ENCODE measurements at places on chromosomes 6 and 20.

GRCh38 chr6:167978607-167979006 is 18.9 kb upstream of the KIF25 start:
- DNase-seq, result no peak

- DNase-seq, result no peak
Observed at GRCh38 chr20:14865169-14865568, 527.8 kb upstream of the FLRT3 start.

DNA sequence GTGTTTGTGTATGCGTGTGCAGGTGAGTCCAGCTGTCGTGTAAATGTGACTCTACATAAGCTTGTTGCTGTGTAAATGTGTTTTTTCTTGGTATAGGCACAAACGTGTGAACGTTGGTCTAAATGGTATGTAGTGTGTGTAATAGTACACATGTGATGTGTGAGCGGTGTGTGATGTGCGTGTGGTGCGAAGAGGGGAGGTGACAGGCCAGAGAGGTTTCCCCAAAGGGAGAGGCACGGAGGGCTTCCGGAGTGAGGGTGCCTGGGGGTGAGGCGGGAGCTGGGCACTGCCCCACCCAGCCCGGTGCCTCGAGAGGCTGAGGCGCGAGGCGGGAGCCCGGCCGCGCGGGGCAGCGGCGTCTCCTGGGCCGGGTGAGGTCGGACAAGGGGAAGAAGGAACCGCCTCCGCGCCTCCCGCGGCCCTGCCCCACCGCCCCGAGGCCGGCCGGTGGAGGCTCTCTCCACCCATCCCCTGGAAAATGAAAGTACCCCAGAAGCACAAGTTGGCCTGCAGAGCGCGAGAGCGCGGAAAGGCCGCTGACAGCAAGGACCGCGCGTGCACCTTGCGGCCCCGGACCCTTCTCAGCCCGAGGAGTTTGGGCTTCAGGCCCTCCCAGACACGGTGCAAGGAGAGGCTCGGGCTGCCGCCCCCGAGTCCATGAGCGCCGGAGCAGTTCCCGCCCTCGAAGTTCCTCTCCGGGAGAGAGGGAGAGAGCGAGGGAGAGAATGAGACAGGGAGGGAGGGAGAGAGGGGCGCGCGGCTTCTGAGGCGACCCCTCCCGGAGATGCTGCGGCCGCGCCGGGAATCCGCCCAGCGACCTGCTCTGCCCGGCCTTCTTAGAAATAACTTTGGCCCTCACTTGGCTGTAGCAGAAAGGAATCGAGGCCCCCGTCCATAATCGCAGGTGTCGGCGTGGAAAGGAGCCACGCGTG is 43.2 kb upstream of the OSTM1 start:
- DNase-seq, result no peak

- DNase-seq, result no peak
Observed at GRCh38 chr6:119834418-119834817, 484.9 kb upstream of the MAN1A1 start.

DNA sequence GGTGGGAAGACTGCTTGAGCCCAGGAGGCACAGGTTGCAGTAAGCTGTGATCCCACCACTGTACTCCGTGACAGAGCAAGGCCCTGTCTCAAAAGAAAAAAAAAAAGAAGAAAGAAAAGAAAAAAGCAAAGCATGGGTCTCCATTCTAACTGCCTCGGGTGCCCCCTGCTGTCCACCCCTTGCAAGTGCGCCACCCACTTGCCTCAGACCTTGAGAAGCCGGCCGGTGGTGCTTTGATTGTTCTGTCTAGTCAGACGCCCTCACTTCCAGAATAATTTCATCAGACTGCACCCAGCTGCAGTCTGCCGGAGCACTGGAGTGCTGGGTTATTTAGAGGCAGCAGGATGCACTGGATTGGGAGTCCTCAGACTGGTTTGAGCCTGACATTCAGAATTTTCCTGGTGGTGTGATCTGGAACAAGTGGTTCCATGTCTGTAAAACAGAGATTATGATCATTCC is 17.6 kb upstream of the TM9SF4 start:
- peak; percentile 65 for DNase-seq

- DNase-seq, result no peak
Observed at GRCh38 chr6:148407372-148407771, 64.7 kb downstream of the SASH1 start.

DNA sequence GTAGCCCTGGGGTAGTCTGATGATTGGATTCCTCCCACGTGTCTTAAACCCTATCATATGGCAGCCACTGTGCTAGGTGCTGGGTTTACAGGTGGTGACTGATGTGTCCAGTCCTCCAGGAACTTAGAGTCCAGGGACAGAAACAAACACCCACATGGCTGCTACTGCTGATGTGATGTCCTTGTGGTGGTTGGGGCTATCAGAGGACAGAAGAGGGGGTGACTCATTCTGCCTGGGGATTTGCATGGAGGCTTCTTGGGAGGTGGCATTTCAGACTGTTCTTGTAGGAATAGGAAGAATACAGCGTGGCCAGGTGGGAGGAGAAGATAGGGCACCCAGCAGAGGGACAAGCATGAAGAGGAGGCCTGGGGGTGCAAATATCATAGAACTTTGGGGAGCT is 9.8 kb downstream of the RAET1G start:
- no peak for DNase-seq

GRCh38 chr6:25351485-25351884 is 72.3 kb downstream of the CARMIL1 start:
- no peak for DNase-seq

DNA sequence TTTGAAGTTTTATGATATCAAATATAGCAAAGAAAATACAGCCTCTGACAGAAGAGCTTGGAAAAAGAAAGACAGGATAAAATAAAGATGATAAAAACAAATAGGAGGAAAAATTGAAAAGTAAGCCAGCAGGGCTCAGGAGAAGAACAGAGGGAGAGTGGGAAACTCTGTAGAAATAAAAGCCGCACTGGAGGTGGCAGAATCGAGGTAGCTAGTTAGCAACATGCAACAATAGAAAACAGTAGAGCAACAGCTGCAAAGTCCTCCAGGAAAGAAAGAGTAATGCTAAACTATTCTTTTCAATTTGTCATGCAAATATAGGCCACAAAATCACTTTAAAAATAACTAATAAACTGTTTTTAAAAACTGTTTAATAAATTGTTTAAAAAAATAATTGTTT is 28.8 kb downstream of the HBS1L start:
- no peak for DNase-seq

DNA sequence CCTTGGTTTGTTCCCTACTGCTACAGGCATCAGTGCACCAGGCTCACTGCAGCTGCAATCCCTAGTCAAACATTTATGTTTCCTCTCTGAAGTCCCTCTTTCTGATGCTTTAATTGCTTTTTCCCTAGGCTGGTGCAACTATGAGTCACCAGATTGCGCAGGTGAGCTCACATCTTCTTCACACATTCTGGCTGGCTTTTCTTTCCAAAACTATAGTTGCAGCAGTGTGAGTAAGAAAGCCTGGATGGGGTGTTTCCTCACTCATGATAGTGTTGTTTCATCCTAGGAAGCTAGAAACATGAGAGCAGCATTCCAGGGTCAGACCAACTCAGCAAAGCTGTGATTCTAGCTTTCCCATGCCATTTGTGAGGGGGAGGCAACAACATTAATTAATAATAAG is 296.4 kb downstream of the PAX1 start:
- DNase-seq, result peak; percentile 88

- DNase-seq, result no peak
Observed at GRCh38 chr6:14921878-14922671, 323.8 kb upstream of the JARID2 start.

DNA sequence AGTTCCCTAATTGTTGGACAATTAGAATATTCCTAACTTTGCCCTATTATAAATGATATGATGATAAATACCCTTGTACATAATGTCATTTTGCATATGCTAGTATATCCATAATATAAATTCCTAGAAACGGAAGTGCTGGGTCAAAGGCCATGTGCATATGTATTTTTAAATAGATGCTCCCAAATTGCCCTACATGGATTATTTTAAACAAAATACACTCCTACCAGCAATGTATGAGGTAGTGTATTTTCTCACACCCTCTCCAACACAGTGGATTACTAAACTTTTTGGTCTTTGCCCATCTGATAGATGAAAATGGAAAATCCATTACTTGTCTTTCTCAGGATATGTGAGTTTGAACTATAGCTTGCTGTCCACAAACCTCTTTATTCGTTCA is 385.1 kb upstream of the JARID2 start:
- no peak for DNase-seq

All from SHP77 (cell line).